NCI-H2171 (cell line): ENCODE measurements at places on chromosomes 2 and 18.

GRCh38 chr2:188364033-188364630, 72.5 kb downstream of the GULP1 start:
- DNase-seq: no peak

DNA sequence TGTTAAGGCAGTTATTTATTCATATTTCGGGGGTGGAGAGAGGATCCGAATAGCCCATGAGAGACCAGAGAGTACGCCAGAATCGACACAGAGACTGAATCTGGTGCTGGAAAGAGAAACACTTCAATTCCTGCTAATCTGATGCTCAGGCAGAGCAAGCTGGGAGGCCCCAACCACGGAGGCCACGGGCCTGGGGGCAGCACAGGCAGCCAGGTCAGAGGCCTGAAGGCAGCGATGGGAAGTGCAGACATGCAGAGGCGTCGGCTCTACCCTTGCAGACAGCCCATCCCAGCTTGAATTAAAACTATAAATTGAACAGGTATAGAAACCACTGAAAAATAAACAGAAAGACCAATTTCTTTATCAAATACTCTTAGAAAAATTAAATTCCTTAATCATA, 50.6 kb downstream of the PXDN start:
- no peak for DNase-seq

DNA sequence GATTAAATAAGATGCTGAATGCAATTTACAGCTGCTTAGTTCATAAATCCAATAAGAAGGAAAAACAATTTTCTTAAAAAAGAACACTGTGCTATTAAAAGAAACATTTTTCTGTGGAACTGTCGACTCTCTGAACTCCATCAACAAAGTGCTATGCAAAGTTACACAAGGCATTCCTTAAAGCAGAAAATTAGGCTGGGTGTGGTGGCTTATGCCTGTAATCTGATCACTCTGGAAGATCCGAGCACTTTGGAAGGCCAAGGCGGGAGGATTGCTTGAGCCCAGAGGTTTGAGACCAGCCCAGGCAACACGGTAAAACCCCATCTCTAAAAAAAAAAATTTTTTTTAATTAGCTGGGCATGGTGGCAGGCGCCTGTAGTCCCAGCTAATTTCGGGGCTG, 13.0 kb downstream of the MCM6 start:
- DNase-seq: no peak

GRCh38 chr18:40210696-40211095, 1744.3 kb upstream of the PIK3C3 start:
- no peak for DNase-seq

DNA sequence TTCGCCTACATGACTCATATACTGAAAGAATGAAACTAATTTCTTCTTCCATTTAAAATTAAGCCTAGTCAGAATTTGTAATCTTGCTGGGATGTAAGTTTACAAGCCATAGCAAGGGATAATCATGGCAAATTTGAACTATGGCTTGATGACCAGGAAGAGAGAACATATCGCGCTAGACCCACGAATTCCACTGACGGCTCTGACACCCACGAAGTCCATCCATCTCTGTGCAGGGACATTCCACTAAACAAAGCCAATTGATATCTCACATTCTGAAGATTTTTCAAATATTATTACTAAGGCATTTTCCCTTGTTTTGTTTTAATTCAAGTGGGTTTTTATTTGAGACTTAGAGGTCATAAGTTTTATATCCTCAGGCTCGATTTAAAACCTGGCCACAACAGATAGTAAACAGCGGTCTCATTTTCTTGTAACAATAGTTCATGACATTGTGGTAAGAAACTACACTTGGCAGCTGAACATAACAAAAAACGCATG, 113.0 kb downstream of the QPCT start:
- no peak for DNase-seq

DNA sequence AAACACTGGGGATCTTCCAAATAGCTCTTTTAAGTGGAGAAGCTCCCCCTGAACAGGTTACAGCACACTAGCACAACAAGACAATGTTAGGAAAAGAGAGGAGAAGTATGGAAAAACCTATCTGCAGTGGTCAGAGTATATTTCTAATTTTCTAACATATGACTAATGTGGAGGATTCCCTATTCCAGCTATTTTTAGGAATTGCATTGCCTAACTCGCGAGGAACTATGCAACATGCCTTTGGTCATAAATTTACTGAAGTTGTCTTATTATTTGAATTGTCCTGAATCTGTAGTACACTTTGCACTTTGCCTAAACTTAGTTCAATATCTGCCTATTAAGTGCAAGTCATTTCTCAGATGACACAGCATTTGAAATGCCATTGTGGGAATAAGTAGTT, 381.4 kb downstream of the CCDC85A start:
- no peak for DNase-seq

GRCh38 chr2:241803387-241804325, 5.3 kb upstream of the NEU4 start:
- DNase-seq: peak; percentile 45

DNA sequence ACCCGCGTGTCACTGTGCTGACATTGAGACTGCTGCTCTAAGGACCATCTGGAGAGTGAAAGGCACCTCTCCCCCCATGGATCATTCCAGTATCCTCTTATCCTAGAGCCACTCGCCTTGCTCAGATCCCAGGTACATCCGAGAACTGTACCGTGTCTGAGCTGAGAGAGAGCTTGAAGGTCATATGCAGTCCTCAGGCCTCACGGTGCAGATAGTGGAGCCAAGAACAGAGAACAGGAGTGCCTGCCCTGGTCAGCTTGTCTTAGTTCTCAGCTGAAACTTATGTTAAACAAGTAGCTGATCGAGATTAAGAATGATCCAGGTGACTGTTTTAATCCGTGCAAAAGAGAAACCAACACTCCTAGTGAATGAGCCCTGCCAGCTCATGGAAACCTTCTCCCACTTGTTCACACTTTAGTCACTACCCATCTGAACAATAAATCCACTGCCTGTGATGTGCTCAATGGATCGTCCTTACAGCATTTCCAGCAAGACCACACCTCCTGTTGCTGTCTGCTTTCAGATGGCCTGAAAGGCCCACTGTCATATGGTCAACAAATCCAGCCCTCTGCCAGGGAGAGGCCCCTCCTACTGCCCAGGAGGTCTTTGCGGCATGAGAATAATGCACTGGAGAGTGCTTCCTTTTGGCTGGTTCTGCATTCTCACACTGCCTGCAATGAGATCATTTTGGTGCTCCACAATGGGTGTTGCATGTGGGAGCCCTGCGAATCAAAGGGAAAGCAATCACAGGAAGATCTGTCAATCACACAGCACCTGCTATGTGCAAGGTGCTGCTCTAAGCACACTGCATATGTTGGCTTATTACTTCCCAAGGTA, 43.7 kb upstream of the APCDD1 start:
- no peak for DNase-seq
